Stimulated activated CD8-positive, alpha-beta memory T cell treated with anti-CD3 and anti-CD28 coated beads, Interleukin-4, amount 100 ng/mL, for 4 hours (primary cell): ENCODE measurements at places on chromosomes 4 and X.

DNA sequence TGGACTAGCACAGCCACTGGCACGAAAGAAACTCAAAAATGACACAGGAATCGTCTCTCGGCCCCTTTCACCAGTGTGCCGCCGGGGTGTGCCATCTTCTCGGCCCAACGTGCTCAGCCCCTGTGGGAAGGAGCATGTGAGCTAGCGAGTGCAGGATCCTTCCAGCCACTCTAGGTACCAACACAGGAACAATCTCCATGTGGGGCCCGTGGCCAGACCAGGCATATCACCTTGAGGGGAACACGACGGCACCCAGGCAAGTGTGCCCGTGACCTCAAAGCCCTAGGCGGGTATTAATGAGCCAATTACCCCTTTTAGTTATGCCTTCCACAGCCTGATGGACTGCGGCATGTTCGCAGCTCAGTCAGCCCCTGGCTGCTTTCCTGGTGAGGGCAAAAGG lies 231.5 kb downstream of the FAT4 start:
- no peak for DNase-seq

- no peak for DNase-seq
Observed at GRCh38 chr4:127450276-127450675, 182.5 kb upstream of the INTU start.

- no peak for DNase-seq
Observed at GRCh38 chr4:54543088-54543795, 114.5 kb upstream of the KIT start.

GRCh38 chrX:122787231-122787630 lies 396.8 kb upstream of the GRIA3 start:
- no peak for DNase-seq

GRCh38 chr4:162682651-162683050 lies 484.0 kb downstream of the NAF1 start:
- no peak for DNase-seq

GRCh38 chr4:93042746-93043145 lies 739.0 kb downstream of the GRID2 start:
- DNase-seq = no peak

DNA sequence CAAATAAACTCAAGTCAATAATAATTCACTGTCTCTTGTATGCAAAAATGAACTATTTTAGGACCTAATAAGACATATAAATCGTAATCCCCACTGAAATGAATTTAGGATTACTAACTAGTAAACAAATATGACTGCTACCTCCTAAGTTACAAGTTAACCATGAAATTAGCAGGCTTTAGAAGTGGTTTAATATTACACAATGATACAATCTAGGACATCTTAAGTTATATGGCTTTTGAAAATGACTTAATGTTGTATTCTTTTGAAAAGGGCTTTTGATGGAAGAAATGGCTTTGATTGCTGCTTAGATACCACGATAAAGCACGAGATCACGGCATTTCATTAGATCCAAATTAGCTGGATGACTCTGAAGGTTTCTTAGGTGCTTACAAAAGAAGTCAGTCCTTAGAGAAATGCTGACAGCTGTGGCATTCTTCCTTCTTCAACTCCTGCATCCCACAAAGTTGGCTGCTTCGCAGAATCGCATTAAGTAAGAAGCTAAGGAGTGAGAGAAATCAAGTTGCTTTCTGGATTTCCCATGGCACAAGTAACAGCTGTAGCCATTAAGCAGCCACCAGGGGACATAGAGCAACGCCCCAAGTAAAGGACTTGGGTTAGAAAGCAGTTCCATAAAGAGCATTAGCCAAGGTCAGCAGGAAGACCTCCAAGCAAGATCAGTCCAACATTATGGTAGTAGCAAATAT lies 6.9 kb downstream of the SLC10A7 start:
- DNase-seq = no peak

GRCh38 chr4:15012017-15012788 lies 9.9 kb downstream of the CPEB2 start:
- no peak for DNase-seq
